ENCODE measurements at places on chromosomes 6 and 20. TPM values are rescaled to one million over a fixed set of nuclear protein-coding genes. Genes with fewer than 3 reads are reported as not detected.

RNF39 gene
- not detected for total RNA-seq

HTR1B gene
- total RNA-seq: 0.25 TPM

TSPO2 gene
- total RNA-seq: not detected

HEY2 gene
- total RNA-seq: 0.07 TPM

GTPBP2 gene
- 16.6 TPM for total RNA-seq

NRSN1 gene
- total RNA-seq: not detected

SGK2 gene
- 9.9 TPM for total RNA-seq

FHL5 gene
- not detected for total RNA-seq

SRMS gene
- total RNA-seq: not detected

C20orf141 gene
- total RNA-seq: 0.46 TPM

CLIC5 gene
- total RNA-seq: not detected

OVOL2 gene
- 0.19 TPM for total RNA-seq

MEP1A gene
- not detected for total RNA-seq

APOBEC2 gene
- total RNA-seq: not detected

CCM2L gene
- total RNA-seq: 0.45 TPM

DDO gene
- total RNA-seq: 0.08 TPM

KHDC1L gene
- total RNA-seq: 0.38 TPM

SNX5 gene
- total RNA-seq: 242 TPM

ZNF311 gene
- total RNA-seq: 0.19 TPM

COL9A1 gene
- total RNA-seq: not detected

LGSN gene
- 2.3 TPM for total RNA-seq

PPIL6 gene
- 3.9 TPM for total RNA-seq

PREX1 gene
- total RNA-seq: 10.7 TPM

FOXF2 gene
- 21.7 TPM for total RNA-seq

GPX5 gene
- not detected for total RNA-seq

PI3 gene
- 2.1 TPM for total RNA-seq

WFDC10A gene
- not detected for total RNA-seq

SAYSD1 gene
- total RNA-seq: 6.2 TPM

PACRG gene
- not detected for total RNA-seq

MDFI gene
- total RNA-seq: 0.46 TPM

ETV7 gene
- not detected for total RNA-seq

NOL4L gene
- total RNA-seq: 12.6 TPM

RUNX2 gene
- 2.0 TPM for total RNA-seq

KCNG1 gene
- 14.7 TPM for total RNA-seq

TPBG gene
- 37.2 TPM for total RNA-seq

AAR2 gene
- total RNA-seq: 40.6 TPM

FOXQ1 gene
- 6.2 TPM for total RNA-seq

PCK1 gene
- 0.30 TPM for total RNA-seq

MAS1 gene
- not detected for total RNA-seq

STMND1 gene
- total RNA-seq: not detected

SLC35D3 gene
- total RNA-seq: not detected

NHSL1 gene
- total RNA-seq: 4.7 TPM

All from A549 treated with GW870086 at 1 μM for 4 hours (cell line).